ENCODE measurements at places on chromosomes 3 and 15.
A peak's percentile ranks its signal among the peaks of the same experiment; 100 is the strongest.

GRCh38 chr3:62602987-62603386 lies 229.6 kb upstream of the FEZF2 start:
- no peak for DNase-seq

DNA sequence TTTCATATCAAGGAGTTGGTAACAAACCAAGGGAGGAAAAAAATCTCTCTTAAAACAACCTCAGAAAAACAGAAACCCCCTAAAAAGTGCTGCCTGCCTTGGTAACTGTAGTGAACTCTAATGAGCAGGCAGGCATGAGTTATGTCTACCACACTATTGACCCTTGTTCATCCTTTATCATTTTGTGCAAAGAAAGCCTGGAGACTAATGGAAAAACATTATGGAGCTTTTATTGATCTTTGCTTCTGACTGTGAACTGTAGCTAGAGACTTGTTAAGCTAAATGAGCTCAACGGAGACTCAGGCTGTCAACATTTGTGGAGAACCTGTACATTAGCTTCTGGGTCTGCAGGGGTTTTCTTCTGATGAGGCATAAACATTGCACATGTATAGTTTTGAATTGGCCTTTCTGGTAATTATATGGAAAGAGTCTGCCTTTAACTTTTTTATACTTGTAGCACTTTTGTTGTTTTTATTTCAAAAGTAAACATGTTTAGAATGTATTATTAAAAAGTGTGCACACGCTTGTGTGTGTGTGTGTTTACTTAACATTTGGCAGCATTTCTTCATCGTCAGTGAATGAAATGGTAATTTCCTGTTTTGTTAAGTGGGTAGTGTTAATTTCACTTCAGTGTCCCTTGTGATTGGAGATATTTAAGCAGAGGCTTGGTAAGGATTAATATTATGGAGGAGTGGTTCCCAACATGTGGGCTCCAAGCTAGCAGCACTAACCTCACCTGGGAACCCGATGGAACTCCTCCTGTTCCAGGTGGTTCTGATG lies 15.9 kb upstream of the SPTSSB start:
- no peak for DNase-seq

GRCh38 chr3:107416138-107416537 lies 38.9 kb downstream of the CCDC54 start:
- DNase-seq = no peak

DNA sequence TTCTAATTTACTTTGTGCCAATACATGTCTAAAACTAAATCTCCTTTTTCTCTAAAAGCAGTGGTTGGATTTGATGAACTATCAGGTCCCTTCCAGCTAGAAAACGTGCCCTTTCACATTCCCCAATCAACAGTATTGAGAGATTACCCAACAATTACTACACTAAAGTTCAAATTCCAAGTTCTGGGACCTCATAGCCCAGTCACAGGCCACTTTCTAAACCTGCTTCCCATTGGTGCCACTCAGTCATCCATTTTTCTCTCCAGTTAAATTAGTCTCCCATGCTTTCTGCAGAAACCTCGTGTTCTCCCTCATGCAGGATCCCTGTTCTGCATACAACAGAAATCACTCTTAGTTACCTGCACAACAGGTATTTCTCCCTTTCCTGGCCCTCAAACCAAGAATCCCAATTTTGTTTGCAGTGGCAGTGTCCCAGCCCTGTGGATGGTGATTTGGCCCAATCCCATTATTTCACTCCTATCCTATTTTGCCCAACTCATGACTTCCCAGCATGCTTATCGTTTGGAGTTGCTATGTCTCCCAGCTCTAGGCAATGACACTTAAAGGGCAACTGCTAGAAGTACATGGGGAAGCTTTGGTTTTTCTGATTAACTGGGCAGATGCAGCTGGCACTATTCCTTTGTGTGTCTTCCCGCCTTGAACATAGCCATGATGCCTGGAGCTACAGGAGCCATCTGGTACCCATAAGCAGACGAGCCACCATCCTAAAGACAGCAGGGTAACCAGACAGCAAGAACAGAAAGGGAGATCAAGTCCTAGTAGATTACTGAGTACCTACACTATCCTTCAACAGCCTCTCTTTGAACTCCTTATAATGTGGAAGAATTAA lies 224.2 kb downstream of the MINAR1 start:
- DNase-seq = no peak

DNA sequence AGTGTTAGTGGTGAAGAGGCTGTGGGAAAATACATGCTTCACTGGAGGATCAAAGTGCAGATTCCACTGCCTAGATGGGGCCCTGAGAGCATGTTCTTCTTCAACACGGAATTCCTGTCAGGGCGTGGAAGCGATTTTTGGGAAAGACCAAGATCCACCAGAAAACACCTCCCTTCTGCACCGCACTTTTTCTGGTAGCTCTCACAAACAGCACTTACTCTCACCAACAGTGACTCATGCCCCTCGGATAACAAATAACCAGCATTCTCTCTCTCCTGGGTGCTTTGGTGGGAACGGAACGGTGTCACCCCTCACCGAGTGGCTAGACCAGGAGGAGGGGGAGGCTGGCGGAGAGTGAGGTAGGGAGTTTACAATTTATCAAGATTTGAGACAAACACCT lies 40.1 kb downstream of the ADAMTSL3 start:
- no peak for DNase-seq

DNA sequence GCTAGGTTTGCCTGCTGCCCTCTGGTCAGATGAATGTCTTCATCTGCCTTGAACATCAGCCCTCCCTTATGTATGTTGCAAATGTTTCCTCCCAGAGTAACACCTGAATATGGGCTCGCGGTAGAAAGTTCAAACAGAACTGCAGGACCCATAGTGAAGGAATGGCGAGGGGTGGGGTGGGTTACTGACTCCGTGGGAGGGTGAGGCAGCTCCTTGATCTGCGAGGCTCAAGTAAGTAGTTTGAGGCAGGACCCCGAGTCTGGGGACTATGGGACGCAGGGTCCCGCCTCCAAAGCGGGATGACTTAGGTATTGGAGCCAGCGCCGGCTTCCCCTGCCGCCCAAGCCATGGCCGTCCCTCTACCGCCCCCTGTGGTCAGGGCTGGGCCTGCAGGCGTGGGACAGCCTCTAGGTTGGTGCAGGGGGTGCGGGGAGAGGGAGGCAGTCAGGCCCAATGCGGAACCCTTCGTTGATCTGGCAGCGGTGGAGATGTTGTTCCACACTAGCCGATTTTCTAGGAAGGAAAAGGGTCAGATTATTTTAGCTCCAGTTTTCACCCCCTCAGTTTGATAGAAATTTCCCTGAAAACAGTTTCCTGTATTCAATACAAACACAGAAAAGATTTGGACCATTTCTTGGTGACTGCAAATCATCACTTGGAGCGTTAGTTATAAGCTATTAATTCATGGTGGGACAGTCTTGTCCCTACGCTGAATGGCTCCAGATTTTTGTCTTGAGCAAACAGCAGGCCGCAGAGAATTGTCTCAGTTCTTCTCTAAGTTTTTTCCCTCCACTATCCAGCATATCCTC lies 72.3 kb downstream of the CORO2B start:
- DNase-seq = no peak

DNA sequence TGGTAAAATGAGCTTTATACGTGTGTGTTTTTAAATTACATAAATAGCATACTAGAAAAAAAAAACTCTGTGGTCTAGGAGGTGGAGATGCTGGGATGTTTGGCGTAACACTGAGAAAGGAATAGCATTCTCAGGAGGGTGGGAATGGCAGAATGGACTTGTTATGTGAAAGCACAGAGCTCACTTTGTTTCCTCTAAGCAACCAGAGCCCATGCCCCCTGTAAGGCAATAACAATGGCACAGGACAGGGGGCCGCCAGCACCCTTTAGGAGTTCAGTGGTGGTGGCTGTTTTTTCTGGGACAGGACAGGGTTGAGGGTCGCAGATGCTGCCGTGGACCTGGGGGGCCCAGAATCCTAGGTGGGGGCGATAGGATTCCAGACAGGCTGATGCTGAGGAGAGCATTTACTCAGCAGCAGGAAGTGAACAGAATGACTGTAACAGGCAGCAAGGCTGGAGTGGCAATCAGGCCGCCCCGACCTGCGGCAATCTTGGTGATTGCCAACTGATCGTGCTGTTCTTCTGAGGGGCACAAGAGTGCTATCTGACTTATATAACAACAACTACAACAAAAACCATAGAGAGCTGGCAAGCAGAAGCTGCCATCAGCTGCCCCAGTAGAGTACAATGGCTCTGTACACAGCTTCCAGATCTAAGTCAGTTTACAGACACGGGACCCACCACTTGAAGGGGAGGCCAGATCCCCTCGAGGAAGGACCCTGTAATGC lies 160.4 kb downstream of the UACA start:
- no peak for DNase-seq

DNA sequence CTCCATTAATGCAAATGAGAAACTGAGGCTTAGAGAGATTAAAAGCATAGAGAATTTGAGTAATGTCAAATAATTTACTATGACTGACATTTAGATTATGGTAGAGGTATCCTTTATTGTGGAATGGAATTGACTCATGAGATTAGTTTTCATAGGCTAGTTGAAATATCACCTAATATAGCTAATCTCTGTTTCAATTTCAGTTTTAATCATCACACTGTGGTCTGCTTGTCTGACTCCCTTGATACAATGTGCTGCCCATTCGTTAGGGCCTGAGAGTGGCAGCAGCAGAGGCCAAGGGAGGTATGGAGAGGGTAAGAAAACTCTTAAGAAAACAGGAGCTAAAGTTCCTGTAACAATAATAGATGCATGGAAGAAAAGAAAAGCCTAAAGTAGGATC lies 13.2 kb upstream of the ZBTB20 start:
- DNase-seq = no peak

DNA sequence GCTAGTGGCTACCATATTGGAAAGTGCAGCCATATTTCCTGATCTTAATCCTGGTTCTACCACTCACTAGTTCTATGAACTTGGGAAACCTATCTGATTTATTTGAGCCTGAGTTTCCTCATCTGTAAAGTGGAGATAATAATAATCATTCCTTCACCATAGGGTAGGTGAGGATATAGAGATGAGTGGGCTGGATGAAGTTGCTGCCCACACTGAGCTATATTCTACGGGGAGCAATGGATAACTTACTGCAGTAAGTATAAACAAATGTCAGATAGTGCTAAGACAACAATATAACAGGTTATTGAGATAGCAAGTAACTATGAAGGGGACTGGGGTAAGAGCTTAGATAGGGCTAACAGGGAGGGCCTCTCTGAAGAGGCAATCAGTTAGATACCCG lies 251.5 kb upstream of the ADAMTS9 start:
- DNase-seq = no peak

DNA sequence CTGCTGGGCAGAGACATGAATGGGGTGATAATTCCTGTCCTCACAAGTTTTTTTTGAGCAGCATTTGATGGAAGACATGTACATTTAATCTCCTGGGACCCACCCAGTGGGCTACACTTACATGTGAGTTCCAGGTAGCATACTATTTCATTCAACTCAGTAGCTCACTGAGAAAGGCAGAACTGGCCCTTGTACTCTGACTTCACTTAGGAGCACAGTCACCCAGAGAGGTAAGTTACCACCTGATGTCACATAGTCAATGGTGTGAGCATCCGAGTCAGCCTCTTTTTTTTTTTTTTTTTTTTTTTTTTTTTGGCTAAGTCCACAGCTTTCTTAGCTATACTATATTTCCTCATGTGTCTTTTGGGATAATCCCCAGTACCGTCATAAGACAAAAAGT lies 32.7 kb upstream of the MCTP2 start:
- no peak for DNase-seq

GRCh38 chr15:71815301-71815700 lies 4.9 kb downstream of the NR2E3 start:
- no peak for DNase-seq

- DNase-seq = no peak
Observed at GRCh38 chr15:89360294-89360971, 25.8 kb upstream of the POLG start.

DNA sequence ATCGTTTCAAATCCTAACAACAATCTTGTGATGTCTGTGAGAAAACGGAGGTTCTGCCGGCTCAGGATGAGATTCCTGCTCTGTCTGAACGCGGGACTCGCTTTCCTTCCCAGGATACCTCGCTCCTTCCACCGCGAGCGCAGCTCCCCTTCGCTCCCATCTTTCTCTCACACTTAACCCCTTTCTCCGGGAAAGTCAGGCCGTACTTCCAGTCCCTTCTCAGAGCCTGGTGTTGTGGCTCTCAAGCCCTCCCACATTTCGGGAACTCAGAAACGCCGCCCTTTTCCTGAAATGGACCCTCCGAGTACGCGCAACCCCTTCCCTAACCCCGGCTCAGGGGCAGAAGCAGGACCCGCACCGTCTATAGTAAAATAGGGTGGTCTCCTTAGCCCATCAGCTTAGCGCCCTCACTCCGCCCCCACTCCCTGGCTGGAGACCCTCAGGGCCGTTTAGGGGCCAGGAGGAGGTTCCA lies 378 bp upstream of the FEM1B start:
- DNase-seq = peak; percentile 62

DNA sequence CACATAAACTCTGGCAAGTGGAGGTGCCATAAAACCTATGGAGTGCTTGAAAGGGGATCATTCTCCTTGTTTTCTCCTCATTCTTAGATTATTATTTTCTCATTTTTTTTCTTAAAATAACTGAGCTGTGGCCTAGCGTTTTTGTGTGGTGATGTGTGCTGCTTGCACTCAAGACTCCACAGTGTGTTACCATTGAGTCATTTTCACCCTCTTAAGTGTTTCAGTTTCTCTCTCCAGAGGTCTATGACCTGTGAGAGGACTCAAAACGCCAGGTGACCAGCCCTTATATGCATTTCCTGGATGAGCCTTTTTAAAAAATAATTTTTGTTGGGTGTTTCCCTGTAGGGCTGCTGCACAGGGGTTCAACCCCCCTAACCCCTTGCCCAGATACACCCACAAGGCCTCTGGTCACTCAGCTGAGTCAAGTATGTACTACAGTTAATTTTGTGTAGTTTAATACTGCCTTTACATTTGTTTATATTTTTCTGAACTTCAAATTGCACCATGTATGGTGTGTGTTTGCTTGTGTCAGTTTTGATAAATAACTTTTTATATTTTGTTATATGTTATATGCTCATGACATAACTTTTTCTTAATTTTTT lies 15.4 kb upstream of the BTLA start:
- DNase-seq = no peak

GRCh38 chr15:89038146-89038545 lies 50.1 kb upstream of the ABHD2 start:
- DNase-seq = no peak

DNA sequence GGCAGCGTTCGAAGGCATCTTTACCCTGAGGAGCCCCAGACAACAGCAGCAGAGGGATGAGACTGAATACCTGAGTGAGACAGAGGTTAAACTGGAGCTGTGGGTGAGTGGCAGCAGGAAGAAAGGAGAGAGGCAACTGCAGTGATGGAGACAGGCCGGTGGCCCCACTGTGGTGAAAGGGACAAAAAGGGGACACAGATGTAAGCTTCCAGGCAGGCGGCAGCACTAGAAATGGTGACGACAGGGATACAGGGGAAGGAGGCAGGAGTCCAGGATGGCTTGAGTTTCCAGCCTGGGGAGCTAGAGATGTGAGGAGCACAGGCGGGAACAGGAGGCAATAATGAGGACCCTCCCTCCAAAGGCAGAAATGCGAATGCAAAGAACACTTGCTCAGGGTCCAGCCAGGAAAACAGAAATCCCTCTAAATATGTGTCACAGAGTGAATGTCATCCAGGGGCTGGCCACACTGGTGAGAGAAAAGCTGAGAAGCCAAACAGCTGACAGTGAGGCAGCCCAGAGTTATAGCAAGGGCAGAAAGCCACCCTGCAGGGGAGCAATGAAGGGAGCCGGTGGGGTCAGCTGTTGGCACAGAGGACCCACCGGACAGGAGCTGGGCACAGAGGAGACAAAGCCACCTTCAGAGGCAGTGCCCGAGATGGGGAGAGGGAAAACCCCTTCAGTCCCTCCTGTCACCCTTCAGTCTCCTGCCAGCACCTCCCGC lies 70.1 kb downstream of the TBC1D2B start:
- DNase-seq = no peak

- no peak for DNase-seq
Observed at GRCh38 chr3:111961461-111962164, 17.2 kb upstream of the ABHD10 start.

- DNase-seq = no peak
Observed at GRCh38 chr3:62611541-62612240, 238.3 kb upstream of the FEZF2 start.
